ENCODE measurements at places on chromosomes 5 and 9.

GRCh38 chr9:5773324-5773999, 59.5 kb downstream of the ERMP1 start:
- DNase-seq = no peak

DNA sequence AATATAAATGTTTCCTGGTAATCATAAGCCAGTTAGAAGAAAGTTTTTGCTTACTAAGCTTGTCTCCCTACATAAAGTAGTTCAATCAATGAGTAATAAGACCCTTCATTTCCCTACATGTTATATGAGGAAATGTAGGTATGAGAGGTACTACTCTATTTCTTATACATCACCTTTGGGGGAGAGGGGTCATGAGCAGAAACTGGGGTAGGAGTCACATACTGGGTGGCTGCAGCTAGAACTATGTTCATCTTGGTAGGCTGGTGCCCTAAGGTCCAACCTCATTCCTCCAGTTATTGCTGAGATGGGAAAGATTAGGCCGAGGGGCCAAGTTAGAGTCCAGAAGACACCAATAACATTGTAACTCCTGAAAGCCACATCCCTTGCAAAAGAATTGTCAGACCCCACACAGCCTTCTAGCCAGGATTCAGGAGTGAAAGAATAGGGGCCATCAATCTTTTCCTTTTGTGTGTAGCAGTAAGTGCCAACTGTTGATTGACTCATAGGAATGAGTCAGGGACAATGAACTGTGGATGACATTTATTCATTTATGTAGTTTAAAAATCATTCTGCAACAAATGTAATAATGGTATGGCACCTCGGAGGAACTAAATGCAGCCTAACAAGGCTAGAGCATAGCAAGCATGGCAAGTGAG, 21.6 kb upstream of the SREK1 start:
- DNase-seq = no peak

DNA sequence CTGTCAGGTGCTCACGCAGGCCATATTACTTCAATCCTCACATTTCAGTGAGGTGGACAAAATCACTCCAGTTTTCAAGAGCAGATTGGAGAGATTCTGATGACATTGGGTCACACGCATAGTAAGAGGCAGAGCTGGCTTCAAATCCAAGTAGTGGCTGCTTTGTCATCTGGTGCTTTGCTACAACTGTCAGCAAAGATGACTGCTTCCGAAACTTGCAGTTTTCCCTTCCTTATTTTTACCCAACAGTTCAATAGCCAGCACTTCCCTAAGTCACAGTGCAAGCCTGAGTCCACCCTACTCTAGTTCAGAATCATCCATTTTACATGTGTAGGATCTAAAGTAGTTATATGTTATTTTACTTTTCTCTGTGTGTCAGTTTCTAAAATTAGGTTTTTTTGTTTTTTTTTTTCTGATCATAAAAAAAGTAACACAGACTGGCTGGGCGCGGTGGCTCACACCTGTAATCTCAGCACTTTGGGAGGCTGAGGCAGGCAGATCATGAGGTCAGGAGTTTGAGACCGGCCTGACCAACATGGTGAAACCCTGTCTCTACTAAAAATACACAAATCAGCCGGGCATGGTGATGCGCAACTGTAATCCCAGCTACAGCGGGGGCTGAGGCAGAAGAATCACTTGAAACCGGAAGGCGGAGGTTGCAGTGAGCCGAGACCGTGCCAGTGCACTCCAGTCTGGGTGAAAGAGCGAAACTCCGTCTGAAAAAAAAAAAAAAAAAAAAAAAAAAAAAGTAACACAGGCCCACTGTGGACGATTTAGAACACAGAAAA, 49.6 kb downstream of the ANKDD1B start:
- no peak for DNase-seq

- no peak for DNase-seq
These were observed 98.1 kb downstream of the DOCK8 start for GRCh38 chr9:312596-313320.

GRCh38 chr5:123681061-123681460, 169.1 kb downstream of the CSNK1G3 start:
- DNase-seq = no peak

- DNase-seq = no peak
These were observed 124.4 kb upstream of the C6 start for GRCh38 chr5:41337724-41338123.

DNA sequence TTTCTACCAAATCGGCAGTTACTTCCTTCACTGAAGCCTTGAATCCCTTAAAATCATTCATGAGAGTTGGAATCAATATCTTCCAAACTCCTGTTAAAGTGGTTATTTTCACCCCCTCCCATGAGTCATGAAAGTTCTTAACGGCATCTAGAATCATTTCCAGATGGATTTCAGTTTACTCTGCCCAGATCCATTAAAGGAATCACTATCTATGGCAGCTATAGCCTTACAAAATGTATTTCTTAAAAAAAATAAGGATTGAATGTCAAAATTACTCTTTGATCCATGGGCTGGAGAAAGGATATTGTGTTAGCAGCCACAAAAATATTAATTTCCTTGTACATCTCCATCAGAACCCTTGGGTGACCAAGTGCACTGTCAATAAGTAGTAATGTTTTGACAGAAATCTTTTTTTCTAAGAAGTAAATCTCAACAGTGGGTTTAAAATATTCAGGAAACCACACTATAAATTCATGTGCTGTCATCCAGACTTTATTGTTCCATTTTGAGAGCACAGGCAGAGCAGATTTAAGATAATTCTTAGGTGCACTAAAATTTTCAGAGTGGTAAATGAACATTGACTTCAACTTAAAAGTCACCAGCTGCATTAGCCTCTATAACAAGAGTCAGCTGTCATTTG, 767.7 kb downstream of the DTWD2 start:
- no peak for DNase-seq

GRCh38 chr9:131103535-131103934, 7.2 kb downstream of the AIF1L start:
- no peak for DNase-seq

DNA sequence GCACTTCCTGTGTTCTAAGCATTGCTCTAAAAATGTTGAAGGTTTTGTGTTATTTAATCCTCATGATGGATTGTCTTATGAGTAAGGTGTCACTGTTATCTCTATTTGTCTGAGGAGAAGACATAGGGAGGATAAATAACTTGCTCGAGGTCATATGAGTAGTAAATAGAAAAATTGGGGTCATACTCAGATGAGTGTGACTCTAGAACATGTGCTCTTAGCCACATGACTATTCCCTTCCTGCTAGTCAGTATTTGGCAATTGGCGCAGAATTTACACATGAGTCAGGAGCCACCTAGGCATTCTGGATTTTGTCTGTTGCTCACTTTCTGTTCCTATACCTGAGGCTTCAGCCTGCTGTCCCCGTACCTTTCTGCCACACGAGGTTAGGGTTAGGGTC, 234.6 kb upstream of the CD180 start:
- DNase-seq = no peak

DNA sequence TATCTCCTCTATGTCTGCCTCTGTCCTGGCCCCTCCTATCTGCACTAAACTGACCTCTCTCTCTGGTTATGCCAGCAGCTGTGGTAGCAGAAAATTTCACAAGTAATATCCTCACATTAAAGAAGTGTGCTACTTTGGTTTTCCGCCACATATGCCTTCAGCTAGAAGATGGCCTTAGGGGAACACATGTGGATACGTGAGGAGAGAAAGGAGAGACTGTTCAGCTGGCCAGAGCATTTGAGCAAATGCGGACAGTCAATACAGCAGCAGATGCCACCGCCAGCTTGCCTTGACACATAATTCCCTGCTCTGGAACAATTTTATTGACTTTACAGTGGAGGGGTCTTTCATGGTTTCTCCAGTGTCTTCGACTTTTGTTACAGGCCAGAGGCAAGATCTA, 434.6 kb downstream of the TAF11L14 start:
- DNase-seq = no peak

DNA sequence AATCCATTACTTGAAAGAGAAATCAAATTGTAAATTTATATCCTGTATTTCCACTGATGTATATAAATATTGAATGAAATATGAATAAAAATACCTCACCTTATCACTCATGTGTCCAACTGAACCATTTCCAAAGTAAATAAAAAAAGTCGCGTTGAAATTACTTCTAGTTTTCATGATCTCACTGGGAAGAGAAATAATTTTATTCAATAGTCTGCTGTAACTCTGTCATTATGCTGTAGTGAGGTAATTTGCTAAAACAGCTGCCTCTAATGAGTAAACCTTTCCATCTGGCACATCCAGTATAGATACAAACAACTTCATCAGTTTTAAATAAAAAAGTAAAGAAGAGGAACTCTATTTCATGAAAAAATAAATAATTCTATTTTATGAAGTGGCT, 611.5 kb downstream of the ZNF608 start:
- no peak for DNase-seq

DNA sequence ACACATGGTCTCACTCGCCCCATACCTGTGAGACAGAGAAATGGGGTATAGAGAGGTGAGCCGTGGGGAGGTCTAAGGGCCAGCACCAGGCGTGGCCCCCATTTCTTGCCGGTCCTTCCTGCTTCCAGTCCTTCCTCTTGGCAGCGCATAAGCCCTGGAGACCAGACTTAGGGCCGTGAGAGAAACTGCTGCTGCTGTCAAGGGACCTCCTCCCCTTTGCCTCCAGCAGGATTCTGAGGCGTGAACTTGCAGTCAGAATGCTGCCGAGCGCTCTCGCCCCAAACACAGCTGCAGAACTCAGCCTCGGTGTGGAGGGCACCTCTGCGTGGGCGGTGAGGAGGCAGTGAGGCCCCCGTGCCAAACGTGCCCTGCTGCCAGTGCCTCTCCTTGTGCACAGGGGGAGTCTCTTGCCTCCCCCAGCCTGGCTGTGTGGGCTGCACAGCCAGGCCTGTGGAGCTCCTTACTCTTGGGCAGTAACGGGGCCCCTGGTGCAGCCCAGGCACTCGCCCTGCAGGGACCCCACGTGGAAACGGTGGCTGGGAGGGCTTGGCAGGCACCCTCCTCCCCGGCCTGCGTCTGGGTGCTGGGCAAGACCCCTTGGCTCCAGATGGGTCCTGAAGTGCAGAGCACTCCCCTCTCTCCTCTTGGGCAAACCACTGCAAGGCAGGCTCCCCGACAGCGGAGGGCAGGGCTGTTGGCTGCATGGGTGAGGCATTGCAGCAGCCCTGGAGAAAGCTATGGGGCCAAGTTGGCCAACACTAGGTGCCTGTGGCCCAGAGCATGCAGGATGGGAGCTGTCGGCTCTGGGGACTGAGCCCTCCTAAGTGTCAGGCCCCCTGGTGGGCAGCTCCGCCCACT, 85.4 kb downstream of the RXRA start:
- no peak for DNase-seq

- DNase-seq = no peak
These were observed 27.2 kb upstream of the ZNF608 start for GRCh38 chr5:124773315-124774311.

DNA sequence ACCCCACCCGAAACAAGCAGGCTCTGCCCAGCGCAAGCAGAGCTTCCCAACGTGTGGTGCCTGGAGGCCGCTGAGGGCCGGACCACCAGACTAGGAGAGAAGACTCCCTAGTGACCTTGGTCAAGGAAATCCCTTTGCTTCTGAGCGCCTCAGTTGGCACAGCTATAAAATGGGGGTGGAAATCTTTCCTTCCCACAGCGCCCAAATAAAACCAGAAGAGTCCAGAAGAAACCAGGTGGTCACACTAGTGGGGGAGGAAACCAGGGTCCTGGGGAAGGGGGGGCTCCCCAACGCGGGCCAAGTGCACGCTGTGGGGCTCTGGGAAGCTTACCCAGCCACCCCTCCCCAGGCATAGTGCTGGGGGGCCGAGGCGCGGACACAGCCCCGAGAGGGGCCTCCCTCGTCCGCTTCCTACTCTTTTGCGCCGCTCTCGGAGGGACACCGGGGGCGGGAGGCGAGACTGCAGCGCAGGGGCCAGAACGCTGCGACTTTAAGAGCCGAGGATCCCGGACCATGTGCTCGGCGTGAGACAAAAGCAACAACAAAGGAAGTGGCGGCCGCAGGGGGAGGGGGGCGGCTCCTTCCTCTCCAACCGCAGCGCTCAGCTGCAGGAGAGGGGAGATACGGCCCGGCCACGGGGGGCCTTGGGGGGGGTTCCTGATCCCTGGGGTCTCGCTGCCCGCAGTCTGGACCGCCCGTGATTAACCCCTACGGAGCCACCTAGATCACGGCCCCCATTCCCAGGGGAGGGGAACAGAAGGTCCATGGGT, 885 bp downstream of the RNF44 start:
- peak; percentile 78 for DNase-seq

GRCh38 chr5:124783285-124783684, 36.8 kb upstream of the ZNF608 start:
- no peak for DNase-seq

DNA sequence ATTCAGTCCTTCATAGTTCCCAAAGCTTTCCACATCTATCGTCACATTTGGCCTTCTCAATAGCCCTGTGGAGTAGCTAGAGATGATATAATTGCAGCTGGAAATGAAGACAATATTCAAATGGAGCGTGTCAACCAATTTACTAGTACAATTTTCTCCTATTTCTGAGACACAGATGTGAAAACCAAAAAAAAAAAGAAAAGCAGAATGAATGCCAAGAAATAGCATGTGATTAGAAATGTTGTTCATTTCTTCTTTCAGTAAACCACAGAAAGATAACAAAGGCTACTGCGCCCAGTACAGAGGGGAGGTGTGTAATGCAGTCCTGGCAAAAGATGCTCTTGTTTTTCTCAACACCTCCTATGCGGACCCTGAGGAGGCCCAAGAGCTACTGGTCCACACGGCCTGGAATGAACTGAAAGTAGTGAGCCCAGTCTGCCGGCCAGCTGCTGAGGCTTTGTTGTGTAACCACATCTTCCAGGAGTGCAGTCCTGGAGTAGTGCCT, 99.0 kb downstream of the MUSK start:
- DNase-seq = no peak

- DNase-seq = no peak
These were observed 53.0 kb upstream of the KLF4 start for GRCh38 chr9:107542411-107543157.

- peak; percentile 35 for DNase-seq
These were observed 21.6 kb downstream of the SH3GLB2 start for GRCh38 chr9:129006328-129007034.

- DNase-seq = no peak
These were observed 458.6 kb downstream of the ZNF608 start for GRCh38 chr5:124287813-124288212.

DNA sequence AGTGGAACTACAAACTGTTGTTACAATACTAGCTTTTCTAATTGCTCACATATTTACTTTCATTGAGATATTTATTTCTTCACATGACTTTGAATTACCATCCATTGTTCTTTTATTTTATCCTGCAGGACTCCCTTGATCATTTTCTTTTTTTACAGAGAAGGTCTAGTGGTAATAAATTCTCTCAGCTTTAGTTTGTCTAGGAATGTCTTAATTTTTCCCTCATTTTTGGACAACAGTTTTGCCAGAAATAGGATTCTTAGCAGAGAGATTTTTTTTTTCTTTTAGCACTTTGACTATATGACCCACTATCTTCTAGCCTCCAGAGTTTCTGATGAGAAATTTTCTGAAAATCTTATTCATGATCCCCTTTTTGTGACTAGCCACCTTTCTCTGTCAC, 47.3 kb upstream of the STARD4 start:
- DNase-seq = no peak

DNA sequence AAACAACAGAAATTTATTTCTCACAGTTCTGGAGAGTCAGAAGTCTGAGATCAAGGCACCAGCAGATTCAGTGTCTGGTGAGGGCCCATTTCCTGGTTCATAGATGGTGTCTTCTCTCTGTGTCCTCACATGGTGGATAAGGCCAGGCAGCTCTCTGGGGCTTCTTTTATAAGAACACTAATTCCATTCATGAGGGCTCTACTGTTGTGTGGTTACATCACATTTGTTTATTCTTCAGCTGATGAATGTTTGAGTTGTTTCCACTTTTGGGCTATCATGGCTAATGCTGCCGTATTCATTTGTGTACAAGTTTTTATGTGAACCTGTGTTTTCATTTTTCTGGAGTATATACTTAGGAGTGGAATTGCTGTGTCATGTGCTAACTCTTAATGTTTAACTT, 35.2 kb downstream of the DDX4 start:
- DNase-seq = no peak

All from T-cell (primary cell).